ENCODE measurements at places on chromosomes 7 and 10. TPM values are rescaled to one million over a fixed set of nuclear protein-coding genes. Genes with fewer than 3 reads are reported as not detected.
A peak's percentile ranks its signal among the peaks of the same experiment; 100 is the strongest.

DNA sequence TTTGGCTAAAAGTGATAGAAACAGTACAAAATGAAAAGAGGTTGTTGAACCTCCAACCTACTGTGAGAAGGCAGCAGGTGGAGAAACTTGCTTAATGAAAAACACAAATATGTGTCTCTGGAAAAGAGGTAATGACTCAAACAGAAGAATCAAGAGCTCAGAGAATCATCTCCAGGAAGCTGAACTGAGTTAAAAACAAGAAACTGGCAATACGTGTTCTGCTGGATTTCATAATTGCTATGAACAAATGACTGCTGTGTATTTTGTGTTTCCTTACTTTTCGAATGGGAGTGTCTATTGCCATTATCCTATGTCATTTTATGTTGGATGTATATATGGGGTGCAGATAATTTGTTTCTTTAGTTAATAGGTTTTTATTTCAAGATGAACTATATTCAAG, 401.1 kb downstream of the DGKB start:
- DNase-seq, result no peak

DNA sequence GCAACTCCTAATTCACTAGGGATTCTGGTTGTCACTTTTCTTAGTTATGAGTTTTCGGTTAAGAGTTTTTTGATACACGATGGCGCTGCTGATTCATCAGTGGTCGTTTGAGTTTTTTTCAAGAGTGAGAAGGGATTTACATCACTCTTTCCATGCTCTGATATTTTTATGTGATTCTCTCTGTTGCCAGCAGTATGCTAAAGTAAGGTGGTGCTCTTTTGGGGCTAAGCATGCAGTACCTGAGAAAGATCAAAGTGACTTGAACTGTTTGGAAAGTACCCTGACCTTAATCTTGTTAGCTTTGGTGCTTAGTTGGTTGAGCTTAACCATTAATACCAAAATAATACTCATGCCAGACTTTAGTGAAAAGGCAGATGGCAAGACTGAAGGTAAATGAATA, 28.1 kb downstream of the STAMBPL1 start:
- no peak for DNase-seq

Gene OR6V1
- total RNA-seq, result not detected

Gene C7orf33
- not detected for total RNA-seq

DNA sequence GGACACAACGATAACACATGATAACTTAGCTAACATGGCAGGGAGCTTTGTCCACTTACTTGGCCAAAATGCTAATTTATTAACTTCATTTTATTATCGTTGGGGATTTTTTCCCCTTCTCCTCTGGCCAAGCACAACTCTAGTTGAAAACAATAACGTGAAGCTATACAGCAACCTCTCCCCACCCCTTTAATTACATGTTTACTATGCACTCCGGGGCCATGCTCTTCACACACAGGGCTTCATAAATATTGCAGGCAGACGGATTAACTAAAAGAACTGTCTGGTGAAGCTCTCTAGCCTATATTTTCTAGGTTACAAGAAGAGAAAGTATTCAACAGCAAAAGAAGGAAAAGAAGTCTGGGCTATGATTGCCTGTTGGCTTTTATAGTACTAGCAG, 51.7 kb downstream of the XRCC2 start:
- DNase-seq, result no peak

DNA sequence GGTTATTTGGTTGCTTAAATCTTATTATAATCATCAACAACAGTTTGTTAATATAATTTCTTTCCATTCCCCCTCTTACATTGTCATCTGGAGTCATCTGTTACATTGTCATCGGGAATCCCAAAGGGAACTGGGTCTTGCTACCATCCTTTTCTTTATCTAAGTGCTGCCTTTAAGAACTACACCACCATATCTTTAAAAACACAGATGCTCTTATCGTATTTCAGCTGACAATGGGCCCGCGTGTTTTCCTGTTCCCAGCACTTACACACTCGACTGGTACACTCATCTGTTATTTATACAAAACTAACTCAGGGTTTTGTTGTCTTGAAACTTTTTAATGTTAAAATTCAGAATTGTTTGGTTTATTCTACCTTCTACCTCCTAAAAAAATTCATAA, 256.2 kb upstream of the MGMT start:
- no peak for DNase-seq

DNA sequence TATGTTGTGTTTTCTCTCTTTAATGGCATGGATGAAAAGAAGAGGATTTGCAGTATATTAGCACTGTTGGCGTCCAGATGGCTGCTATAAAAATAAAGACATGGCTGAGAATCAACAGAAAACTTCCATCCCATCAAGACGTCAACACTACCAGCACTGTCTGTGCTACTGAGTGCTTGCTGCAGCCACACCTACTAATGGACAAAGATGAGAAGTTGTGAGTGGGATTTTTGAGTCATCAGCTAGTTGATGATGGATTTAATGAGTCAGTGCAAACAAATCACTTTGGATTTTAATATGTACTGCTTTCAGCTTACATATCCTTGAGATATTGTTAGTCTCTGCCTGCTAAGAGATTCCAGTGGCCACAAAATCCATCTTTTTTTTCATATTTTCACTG, 631.0 kb upstream of the ANKRD30A start:
- DNase-seq, result peak; percentile 64

Gene PDLIM1
- total RNA-seq, result 17.7 TPM

Gene LLCFC1
- total RNA-seq, result not detected

GRCh38 chr7:108589199-108589598, 19.5 kb downstream of the DNAJB9 start:
- DNase-seq, result no peak

- DNase-seq, result no peak
These were observed 6.2 kb downstream of the PYROXD2 start for GRCh38 chr10:98408799-98409198.

Gene FAM221A
- total RNA-seq, result 6.9 TPM

Gene FAM25A
- total RNA-seq, result not detected

GRCh38 chr10:51964630-51965029, 265.2 kb upstream of the CSTF2T start:
- no peak for DNase-seq

Gene MYH16
- 0.51 TPM for total RNA-seq

Gene FAM180A
- total RNA-seq, result not detected

GRCh38 chr10:57982091-57982490, 285.6 kb downstream of the IPMK start:
- DNase-seq, result no peak

DNA sequence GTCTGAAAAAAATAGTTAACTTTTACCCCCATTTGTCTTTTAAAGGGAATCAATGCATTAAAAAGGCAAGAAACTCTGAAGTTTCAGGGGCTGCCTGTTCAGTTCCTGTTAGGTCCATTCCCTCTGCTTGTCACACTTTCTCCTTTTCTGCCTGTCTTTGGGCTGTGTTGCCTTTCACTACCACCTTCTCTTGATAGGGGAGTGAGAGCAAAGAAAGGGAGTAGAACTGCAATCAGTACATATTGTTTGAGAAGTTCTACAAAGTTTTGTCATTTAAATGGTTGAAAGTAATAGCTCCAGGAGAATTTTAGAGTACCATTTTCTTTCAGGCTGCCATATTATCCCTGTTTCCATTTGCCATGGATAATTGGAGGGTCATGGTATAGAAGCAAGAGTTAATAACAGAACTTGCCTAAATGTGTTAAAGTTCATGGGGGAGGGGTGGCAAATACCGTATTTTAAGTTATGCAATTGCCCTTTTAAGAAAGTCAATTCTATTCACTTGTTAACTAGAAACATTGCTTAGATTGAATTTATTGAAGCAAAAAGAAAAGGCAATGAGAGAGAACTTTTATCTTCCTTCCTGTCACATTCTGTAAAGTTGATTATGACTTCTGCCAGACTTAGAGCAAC, 38.6 kb downstream of the MPLKIP start:
- DNase-seq, result no peak

DNA sequence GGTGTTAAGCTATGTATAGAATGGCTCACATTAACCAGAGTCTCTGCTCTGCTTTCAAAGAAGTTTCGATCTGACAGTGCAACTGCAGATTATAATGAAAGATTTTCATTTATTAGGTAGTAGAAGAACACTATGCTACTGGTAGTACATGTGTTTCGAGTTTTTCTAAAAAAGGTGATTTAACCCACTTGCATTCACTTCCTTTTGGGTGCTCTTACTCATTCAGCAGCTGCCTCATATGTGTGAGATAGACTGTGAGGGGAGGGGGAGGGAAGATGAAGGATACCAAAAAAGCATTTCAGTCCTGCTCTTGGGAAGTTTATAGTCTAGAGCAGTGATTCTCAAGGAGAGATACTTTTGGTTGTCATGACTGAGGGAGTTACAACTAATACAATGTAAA, 20.4 kb downstream of the PLEKHA8 start:
- DNase-seq, result no peak

GRCh38 chr7:86653919-86654659, 10.4 kb downstream of the GRM3 start:
- peak; percentile 23 for DNase-seq

- DNase-seq, result peak; percentile 23
These were observed 186.4 kb downstream of the LRRC4 start for GRCh38 chr7:127844707-127845331.

DNA sequence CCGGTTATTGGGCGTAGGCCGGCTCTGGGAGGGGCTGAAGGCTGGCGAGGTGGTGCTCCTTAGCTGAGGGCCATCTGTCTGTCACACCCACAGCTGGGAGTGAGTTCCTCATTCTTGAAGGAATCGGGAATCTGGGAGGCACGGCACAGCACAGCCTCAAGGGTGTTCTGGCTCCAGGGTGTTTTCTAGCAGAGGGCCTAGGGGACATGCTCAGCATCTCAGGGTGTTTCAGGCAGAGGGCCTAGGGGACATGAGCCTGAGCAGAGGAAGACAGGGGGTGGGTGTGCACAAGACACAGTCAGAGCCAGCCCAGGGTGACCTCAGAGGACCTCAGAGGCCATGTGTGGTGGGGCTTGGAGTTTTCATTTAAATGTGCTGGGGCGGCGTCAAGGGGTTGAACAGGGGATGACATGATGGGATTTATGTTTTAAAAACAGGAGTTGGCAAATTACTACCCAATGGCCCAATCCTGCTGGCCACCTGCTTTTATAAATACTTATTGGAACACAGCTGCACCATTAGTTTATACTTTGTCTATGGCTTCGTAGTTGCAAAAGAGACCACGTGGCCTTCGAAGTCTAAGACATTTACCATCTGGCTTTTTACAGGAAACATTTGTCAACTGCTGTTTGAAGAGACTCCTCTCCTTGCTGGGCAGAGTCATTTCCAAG, 121.6 kb downstream of the PRKAG2 start:
- DNase-seq, result peak; percentile 30

Gene ERVW-1
- total RNA-seq, result not detected

- DNase-seq, result no peak
These were observed 3.4 kb upstream of the CTBP2 start for GRCh38 chr10:125163803-125164202.

GRCh38 chr10:75176736-75177135, 33.9 kb upstream of the VDAC2 start:
- no peak for DNase-seq

- peak; percentile 57 for DNase-seq
These were observed 1.6 kb downstream of the FOXL3 start for GRCh38 chr7:291373-292092.

GRCh38 chr10:115657161-115657860, 564.1 kb downstream of the ATRNL1 start:
- no peak for DNase-seq

Gene CDH23
- total RNA-seq, result 0.21 TPM

Gene HYAL4
- total RNA-seq, result 2.1 TPM

- DNase-seq, result no peak
These were observed 31.1 kb downstream of the LOXL4 start for GRCh38 chr10:98236862-98237261.

DNA sequence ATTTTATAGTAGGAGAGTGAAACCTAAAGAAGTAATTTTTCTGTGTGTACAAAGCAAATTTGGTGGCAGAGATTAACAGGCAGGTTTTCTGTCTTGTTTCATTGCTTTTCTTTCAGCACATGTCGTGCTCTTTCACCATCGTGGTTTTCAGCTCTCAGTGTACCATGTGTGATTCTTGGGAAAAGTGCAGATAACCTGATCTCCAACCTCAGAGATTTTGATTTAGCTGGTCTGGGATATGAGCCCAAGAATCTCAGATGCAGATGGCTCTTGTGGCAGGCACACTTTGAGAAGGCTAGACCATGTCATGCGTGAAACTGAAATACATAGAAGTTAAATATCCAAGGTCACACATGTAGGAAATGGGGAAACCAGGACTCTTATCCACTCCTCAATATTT, 317.4 kb downstream of the EXOC4 start:
- DNase-seq, result no peak

Gene TAS2R41
- total RNA-seq, result not detected
